Activated CD8-positive, alpha-beta T cell treated with anti-CD3 and anti-CD28 coated beads, Interleukin-2, amount 10 ng/mL, durations not matched to agents 7 days and 5 days (primary cell): ENCODE measurements at places on chromosomes 1 and 21. TPM values are rescaled to one million over a fixed set of nuclear protein-coding genes. Genes with fewer than 3 reads are reported as not detected.

The PDE9A gene
- 8.3 TPM for total RNA-seq

The MYOC gene
- total RNA-seq, result not detected

The DHX9 gene
- 231 TPM for total RNA-seq

The C4BPA gene
- not detected for total RNA-seq

The NPPA gene
- not detected for total RNA-seq

DNA sequence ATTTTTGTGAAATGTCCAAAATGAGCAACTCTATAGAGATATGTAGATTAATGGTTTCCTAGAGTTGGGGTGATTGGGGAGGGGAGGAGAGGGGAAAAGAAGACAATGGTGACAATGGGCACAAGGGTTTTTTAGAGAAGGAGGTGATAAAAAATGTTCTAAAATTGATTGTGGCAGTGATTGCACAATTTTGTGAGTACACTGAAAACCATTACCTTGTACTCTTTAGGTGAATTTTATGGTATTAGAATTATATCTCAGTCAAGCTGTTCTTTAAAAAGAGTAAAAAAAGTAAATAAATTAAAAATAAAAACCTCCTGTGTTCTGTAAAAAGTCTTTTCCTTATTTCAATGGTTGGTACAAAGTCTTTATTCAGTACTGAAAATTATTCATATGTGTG lies 330.2 kb downstream of the PTBP2 start:
- no peak for DNase-seq
- no peaks in the 10 kb centered on the region for H3K36me3 ChIP-seq
- H3K4me1 ChIP-seq, result no peaks in the 10 kb centered on the region
- H3K27ac ChIP-seq, result no peak overlapping the region
- H3K4me3 ChIP-seq, result no peak overlapping the region

- no peak overlapping the region for H3K27ac ChIP-seq
- H3K4me3 ChIP-seq, result no peak overlapping the region
- H3K36me3 ChIP-seq, result peaks cover 13% of the 10 kb centered on the region
- DNase-seq, result no peak
- no peaks in the 10 kb centered on the region for H3K27me3 ChIP-seq
- H3K4me1 ChIP-seq, result no peaks in the 10 kb centered on the region
These were observed 160.2 kb downstream of the COP1 start for GRCh38 chr1:176046926-176047325.

- no peaks in the 10 kb centered on the region for H3K27me3 ChIP-seq
- no peak for DNase-seq
- no peak overlapping the region for H3K27ac ChIP-seq
- no peaks in the 10 kb centered on the region for H3K36me3 ChIP-seq
- no peak overlapping the region for H3K4me3 ChIP-seq
These were observed 240.2 kb downstream of the USH2A start for GRCh38 chr1:216183007-216183406.

DNA sequence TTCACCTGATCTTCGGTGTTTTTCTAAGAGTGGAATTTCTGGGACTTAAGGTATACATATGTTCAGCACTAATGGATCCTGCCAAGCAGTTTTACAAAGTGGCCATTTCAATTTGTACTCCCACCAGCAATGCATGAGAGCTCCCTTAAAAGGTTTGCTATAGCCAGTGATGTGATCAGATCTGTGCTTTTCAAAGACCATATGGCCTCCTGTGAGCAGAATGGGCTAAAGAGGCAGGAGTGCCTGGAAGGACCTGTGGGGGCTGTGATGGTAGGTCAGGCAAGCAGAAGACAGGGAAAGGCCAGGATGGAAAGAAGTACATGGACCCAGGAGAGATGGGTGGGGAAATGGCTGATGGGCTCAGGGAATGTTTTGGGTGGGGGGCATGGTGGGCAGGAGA lies 252.7 kb downstream of the DISC1 start:
- no peak for DNase-seq
- no peaks in the 10 kb centered on the region for H3K27me3 ChIP-seq
- no peaks in the 10 kb centered on the region for H3K4me1 ChIP-seq
- peaks cover 4% of the 10 kb centered on the region for H3K36me3 ChIP-seq

- H3K27ac ChIP-seq, result no peak overlapping the region
- peaks cover 57% of the 10 kb centered on the region for H3K4me1 ChIP-seq
- no peaks in the 10 kb centered on the region for H3K36me3 ChIP-seq
- H3K4me3 ChIP-seq, result no peak overlapping the region
- no peak for DNase-seq
These were observed 13.6 kb downstream of the STYXL2 start for GRCh38 chr1:167107456-167107855.

GRCh38 chr1:183087001-183087400 lies 63.8 kb downstream of the LAMC1 start:
- DNase-seq, result no peak
- no peaks in the 10 kb centered on the region for H3K4me1 ChIP-seq
- no peaks in the 10 kb centered on the region for H3K36me3 ChIP-seq
- no peak overlapping the region for H3K4me3 ChIP-seq

GRCh38 chr1:6261615-6261995 lies 707 bp upstream of the GPR153 start:
- H3K4me3 ChIP-seq, result peak overlapping the region; percentile 65
- peaks cover 13% of the 10 kb centered on the region for H3K27me3 ChIP-seq
- H3K27ac ChIP-seq, result no peak overlapping the region
- peaks cover 16% of the 10 kb centered on the region for H3K4me1 ChIP-seq

GRCh38 chr1:236107121-236107907 lies 35.0 kb upstream of the GPR137B start:
- no peak overlapping the region for H3K4me3 ChIP-seq
- no peak overlapping the region for H3K27ac ChIP-seq
- no peak for DNase-seq

DNA sequence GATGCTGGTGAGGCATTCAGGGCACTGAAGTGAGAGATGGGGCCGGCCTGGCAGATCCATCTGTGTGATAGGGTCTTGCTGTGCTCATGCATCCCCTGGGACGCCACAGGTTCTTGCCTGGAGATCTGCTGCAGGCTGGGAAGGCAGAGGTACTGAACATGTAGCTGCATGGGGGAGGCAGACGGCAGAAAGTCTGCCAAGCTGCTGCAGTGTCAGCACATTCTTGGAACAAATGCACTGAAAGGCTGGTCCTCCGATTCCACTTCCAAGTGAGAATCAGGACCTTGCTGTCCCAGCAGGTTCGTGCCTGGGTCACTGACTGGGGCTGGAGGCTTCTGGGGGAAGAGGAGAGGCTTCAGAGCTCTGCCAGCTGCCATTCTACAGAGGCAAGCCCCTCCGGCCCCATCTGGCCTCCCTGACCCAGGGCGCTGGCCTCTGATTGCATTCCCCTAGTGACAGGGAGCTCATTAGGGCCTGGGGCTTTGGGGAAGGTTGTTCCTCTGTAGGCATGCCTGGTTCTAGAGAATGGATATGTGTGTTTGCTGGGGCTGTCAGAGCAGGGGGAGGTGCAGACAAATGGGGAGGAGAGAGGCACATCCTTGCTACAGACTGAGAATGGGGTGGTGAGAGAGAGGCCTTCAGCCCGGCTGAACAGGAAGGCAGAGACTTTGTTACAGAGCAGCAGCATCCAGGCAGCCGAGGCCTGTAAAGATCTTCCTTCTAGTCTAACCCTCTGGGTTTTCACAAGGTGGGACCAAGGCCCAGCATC lies 174.0 kb downstream of the TRABD2B start:
- no peak overlapping the region for H3K4me3 ChIP-seq
- H3K4me1 ChIP-seq, result no peaks in the 10 kb centered on the region
- no peak overlapping the region for H3K27ac ChIP-seq
- H3K27me3 ChIP-seq, result no peaks in the 10 kb centered on the region

DNA sequence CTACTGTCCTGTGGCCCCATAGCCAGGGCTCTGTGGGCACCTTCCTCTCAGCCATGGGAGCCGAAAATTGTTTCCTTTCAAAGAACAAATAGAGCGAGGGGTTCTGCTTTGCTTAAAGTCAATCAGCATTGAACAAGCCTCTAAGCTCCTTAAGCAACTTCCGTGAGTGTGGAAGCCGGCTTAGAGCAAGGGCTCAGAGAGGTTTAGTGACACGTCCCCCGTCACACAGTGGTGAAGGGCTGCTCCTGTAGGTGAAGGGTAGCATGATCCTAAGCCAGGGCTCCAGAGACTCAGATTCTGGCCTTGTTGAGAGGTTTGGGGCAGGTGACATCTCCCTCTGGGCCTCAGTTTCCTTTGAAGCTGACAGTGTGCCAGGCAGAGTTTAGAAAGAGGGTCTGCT lies 94.0 kb upstream of the WNT4 start:
- H3K4me1 ChIP-seq, result no peaks in the 10 kb centered on the region
- peaks cover 6% of the 10 kb centered on the region for H3K27me3 ChIP-seq
- no peak overlapping the region for H3K27ac ChIP-seq
- no peaks in the 10 kb centered on the region for H3K36me3 ChIP-seq

GRCh38 chr1:204605791-204606190 lies 79.7 kb downstream of the LRRN2 start:
- H3K27ac ChIP-seq, result no peak overlapping the region
- no peak overlapping the region for H3K4me3 ChIP-seq
- no peak for DNase-seq
- no peaks in the 10 kb centered on the region for H3K36me3 ChIP-seq
- H3K4me1 ChIP-seq, result no peaks in the 10 kb centered on the region
- H3K27me3 ChIP-seq, result peaks cover 4% of the 10 kb centered on the region
